ENCODE measurements at places on chromosomes 4 and X. TPM values are rescaled to one million over a fixed set of nuclear protein-coding genes. Genes with fewer than 3 reads are reported as not detected.

Gene CSN1S1
- not detected for total RNA-seq

Gene PRR32
- not detected for total RNA-seq

Gene PNMA6F
- total RNA-seq: not detected

Gene TLR2
- 1.2 TPM for total RNA-seq

Gene OPRPN
- not detected for total RNA-seq

Gene GLOD5
- total RNA-seq: not detected

Gene USP51
- total RNA-seq: 0.75 TPM

Gene PAGE2
- not detected for total RNA-seq

Gene BMX
- 148 TPM for total RNA-seq

Gene TIGD4
- 0.27 TPM for total RNA-seq

Gene RIPPLY1
- not detected for total RNA-seq

Gene LAS1L
- 33.2 TPM for total RNA-seq

Gene CXCL1
- total RNA-seq: 33.4 TPM

Gene TNMD
- total RNA-seq: not detected

Gene PABPC1L2A
- total RNA-seq: not detected

Gene GCNA
- 2.7 TPM for total RNA-seq

Gene RTL5
- 0.09 TPM for total RNA-seq

Gene HTR2C
- total RNA-seq: not detected

Gene SERTM2
- not detected for total RNA-seq

Gene HSFX2
- 0.18 TPM for total RNA-seq

Gene FMR1NB
- total RNA-seq: not detected

Gene TMEM271
- not detected for total RNA-seq

Gene SH3RF1
- 17.4 TPM for total RNA-seq

Gene PAGE1
- not detected for total RNA-seq

Gene LDB2
- 441 TPM for total RNA-seq

Gene LYAR
- 21.5 TPM for total RNA-seq

Gene F8A2
- total RNA-seq: not detected

Gene IL21
- total RNA-seq: not detected
